T follicular helper cell (primary cell): ENCODE measurements at places on chromosomes 3 and 15.
A peak's percentile ranks its signal among the peaks of the same experiment; 100 is the strongest.

DNA sequence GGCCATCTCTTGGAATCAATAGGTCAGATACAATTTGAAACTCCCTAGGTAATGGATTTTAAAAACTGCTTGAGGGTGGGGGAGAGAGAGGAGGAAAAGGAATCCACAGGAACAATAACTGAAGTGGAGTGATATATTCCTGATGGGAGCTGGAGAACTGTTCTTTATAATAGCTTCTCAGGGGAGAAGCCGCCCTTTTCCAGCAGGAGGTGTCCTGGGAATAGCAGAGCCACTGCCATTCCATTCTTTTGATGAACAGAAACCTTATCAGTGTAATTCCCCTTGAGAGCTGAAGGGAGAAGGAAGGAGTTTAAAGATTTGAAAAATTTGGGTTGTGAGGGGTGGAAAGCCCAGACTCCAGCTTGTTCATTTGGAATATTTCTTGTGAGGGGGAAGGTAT, 504.9 kb upstream of the DPH6 start:
- no peak for DNase-seq

GRCh38 chr3:183824761-183825455, 469 bp downstream of the MAP6D1 start:
- no peak for DNase-seq

- DNase-seq, result peak; percentile 45
Observed at GRCh38 chr3:127544192-127544802, 46.2 kb downstream of the TPRA1 start.

GRCh38 chr3:133888726-133889340, 6.8 kb downstream of the RAB6B start:
- no peak for DNase-seq

GRCh38 chr3:132071043-132071442, 36.2 kb upstream of the CPNE4 start:
- no peak for DNase-seq

GRCh38 chr15:75367913-75368688, at the start of gene MAN2C1:
Gene MAN2C1 (minus strand): TSS chr15:75368607. CDS start chr15:75368583, 24 bp downstream.
- peak; percentile 86 for DNase-seq

DNA sequence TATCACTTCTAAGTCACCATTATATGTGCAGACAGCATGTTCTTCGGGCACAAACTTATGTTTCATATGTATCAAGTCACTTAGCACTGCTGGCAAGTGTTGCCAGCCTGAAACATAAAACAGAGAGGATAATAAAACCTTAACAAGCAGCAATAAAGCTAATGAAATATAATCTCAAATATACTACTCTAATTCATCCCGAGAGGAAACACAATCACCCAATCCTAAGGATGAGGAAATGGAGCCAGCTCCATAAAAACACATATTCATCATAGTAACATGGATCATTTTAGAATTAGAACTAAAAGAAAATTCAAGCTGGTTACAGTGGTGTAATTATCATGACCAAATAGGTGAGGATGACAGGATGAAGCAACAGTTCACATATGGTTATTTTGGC, 1072.7 kb downstream of the EPHA3 start:
- no peak for DNase-seq

- no peak for DNase-seq
Observed at GRCh38 chr3:12931273-12931905, 90.0 kb upstream of the RPL32 start.

DNA sequence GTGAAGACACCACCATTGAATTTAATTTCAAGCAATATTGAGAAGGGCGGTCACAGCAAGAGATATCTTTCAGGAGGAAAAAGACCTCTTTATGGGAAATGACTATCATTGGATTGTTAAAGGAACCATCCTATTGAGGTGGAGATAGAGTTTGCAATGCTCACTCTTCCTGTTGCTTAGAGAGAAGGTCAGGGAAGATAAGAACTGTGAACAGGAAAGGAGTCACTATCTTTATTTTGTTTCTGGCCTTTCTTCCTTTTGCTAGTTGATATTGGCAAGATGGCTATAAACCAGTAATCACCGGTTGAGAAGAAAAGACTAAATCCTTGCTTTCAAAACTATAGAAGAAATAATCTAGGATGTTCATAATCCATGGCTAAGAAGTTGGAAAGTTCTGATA, 112.1 kb upstream of the TMEM108 start:
- DNase-seq, result no peak

- no peak for DNase-seq
Observed at GRCh38 chr3:9013782-9014563, 50.7 kb upstream of the RAD18 start.

- peak; percentile 74 for DNase-seq
Observed at GRCh38 chr15:99925661-99926461, 192.6 kb upstream of the LYSMD4 start.

GRCh38 chr15:61447981-61448380, 218.9 kb upstream of the RORA start:
- DNase-seq, result no peak

- DNase-seq, result peak; percentile 27
Observed at GRCh38 chr15:81001152-81002008, 657 bp downstream of the TLNRD1 start.

DNA sequence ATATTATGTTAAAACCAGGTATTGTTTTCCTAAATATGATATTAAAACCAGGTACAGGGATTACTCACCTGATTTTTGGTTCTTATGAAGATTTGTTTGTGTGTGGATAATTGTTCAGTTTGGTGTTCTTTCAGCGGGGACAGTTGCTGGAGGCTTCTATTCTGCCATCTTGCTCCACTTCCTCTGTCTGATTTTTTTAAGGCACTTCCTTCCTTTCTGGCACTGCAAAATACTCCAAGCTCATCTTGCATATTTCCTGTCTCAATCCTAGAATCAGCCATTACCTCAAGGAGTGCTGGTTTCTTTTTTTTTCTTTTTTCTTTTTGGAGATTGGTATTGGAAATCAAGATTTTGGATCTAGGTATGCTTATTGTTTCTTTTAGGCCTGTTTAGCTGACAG, 229.9 kb downstream of the SV2B start:
- DNase-seq, result no peak

GRCh38 chr3:9768141-9768775, 1.5 kb downstream of the CAMK1 start:
- no peak for DNase-seq

GRCh38 chr3:167187221-167187620, 192.9 kb downstream of the ZBBX start:
- no peak for DNase-seq

DNA sequence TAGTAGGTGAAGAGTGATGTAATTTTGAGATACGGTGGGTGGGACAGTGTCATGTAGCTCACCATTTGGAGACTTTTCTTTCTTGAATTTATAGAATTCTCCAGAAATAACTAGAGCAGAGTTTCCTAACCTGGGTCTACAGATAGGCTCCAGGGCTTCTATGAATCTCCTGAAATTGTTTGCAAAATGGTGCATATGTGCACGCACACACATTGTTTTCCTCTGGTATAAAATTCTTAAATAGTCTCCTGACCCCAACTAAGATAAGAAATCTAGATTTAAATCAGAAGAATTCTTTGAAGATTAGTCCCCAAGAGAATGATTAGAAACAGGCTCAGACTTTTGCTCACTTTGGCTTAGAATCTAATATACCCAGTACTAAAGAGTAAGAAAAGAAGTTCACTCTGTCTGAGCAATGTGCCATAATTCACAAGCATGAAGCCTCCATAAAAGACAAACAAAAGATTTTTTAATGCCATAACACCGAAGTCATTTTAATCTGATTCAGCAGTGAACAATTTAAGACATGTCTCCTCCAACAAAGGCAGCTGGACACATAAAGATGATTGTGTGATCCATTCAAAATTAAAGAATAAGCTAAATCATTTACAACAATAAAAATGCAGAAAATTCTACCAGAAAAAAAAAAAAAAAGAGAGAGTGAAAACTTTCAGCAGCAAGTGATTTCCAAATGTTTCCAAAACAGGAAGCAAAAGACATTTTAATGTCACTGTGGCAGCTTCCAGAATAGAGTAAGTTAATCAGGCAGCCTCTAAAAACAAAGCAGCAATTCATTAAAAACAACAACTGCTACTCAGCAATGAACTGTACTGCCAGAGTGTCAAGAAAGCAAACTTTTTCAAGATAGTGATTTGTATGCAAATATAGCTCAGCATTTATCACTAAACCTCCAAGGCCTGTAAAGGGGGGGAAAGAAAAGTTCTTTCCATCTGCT, 975.5 kb upstream of the CFAP20DC start:
- DNase-seq, result no peak

DNA sequence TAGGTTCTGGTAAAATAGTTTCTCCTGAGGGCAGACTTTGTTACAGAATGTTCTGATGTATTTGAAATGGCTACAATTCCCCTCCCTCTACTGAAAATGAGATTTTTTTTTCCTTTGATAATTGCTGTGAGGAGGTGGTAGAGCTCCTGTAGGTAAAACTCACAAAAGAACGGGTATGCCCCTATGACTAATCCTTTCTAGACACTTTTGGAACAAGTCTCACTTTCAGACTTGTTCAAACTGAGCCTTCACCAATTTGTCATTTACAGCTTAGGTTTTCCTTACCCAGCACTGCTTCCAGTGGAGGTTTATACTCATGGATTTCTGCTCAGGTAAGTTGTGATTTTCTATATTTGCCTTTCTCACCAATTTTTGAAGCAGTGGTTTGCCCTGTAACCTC, 115.6 kb downstream of the NLGN1 start:
- DNase-seq, result no peak

- DNase-seq, result no peak
Observed at GRCh38 chr3:143232981-143233380, 113.4 kb downstream of the CHST2 start.

DNA sequence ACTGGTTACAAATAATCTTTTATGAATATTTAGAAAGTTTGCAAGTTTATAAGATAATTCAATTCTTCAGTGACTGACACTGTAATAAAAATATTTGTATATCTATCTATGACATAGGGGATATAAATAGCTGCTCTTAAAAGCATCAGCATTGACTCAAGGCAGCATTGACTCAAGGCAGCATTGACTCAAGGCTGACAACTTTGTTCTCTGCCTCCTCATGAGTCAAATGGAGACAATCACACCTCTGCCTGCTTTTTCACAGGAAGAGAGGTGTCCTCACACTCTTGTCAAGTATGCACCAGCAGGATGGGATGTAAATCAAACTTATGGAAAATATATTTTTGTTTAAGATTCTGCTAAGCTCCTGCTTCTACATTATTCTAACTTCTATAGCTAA, 1173.1 kb downstream of the NSUN3 start:
- DNase-seq, result no peak

DNA sequence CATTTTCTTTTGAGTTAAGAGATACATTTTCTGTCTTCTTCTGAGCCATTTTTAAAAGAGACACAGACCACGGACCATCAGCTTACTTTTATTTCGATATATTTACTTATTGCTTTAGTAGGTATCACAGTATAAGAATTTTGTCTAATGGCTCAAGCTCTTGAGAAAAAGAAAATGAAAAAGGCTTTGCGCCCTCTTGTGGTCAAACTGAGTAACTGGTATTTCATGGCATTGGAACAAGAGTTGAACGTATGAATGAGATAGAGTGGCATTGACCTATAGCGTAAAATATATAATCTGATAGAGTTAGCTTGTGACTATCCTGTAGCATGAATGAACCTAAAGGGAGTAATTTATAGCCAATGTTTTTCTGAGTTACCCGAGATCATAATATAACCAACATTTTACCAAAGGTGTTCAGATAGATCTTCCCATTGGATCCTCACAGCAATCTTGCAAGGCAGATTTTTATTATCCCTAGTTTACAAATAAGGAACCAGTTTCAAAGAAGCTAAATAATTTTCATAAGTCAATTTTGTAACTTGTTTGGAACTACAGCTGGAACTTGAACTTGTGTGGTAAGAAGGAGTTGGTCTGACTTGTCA, 154.6 kb downstream of the POLR2M start:
- DNase-seq, result peak; percentile 2

GRCh38 chr15:54131410-54131809, 153.2 kb downstream of the UNC13C start:
- DNase-seq, result no peak

GRCh38 chr3:122936335-122936734, 91.2 kb downstream of the SEMA5B start:
- no peak for DNase-seq

GRCh38 chr15:96406701-96407100, 76.2 kb downstream of the NR2F2 start:
- no peak for DNase-seq

DNA sequence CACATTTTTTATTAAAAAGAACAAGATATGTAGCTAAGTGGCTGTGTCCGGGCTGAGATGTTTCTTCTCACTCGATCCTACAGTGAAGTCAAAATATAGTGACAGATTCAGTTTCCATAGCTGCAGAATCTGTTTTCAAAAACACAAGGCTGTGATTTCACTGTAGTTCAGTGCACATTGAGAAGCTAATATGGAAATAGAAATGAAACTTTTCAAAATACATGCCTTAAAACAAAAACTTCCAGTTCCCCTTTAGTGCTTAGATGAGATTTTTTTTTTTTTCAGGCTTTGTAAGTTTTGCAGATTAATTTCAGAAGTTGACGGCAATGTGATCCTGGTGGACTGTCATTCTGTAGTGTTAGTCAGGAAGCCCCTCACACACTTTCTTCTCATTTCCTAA, 23.8 kb upstream of the TRAK1 start:
- no peak for DNase-seq

DNA sequence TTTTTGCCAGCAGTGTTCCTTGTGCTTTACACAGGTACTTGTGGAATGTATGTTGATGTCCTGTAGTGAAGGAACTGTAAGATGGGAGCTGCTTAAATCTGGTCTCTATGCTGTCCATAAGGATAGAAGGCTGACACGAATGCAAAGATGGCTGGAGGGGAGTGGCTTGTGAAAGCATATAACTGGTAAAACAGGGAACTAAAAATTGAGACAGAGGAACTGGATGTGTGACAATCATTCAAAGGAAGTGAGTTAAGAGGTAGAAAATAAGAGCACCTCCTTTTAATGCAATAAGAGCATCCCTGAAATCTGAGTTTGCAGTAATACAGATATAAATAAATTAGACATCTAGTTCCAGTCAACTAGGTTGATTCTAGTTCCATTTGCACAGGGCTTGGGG, 35.2 kb downstream of the RNF13 start:
- DNase-seq, result no peak

GRCh38 chr15:38882221-38882620, 317.6 kb upstream of the RASGRP1 start:
- no peak for DNase-seq

DNA sequence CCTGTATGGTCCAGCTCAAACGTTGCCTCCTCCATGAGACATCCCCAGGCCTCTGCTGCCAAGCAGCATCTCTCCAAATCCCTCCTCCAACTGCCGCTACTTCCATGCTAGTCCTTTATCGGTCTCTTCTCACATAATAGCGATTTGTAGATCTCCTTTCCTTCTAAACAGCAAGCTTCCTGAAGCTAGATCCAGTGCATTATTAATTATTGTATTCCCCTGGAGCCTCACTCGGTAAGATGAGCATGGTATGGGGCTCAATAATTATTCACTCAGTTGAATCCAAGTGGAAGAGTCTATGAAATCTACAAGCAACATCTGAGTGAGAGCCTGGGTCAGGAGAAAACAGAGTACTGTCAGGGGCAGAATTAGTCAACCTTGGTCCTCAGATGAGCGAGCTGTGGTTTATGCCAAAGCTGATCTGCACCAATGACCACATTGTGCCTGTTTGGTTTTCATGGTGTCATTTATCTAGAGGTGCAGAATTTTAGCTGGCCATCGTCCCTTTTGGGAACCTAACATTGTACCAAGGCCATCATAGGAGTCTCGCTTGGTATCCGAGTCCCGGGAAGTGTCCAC, 93.8 kb upstream of the UBE2E1 start:
- DNase-seq, result no peak

GRCh38 chr3:25155652-25156471, 272.2 kb upstream of the RARB start:
- no peak for DNase-seq
